ENCODE measurements at places on chromosomes 13 and 19.

DNA sequence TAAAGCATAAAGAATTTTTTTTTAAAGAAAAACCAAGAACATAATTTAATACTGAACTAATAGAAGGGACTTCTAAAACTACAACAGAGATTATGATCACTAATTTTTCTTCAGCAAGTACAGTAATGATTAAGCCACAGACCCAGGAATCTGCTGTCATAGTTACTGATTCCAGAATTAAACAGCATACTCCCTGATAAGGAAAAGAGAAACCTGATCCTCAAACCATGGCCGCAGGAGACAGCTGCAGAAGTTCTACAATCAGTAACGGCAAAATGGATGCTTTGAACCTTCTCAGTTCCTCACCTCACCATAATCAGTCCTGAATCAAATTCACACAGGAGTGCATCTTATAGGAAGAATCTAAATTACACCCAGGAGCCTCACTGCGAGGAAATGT is 939.0 kb upstream of the SLITRK1 start:
- no peak for DNase-seq

- DNase-seq, result peak; percentile 59
These were observed 1.4 kb downstream of the PARP4 start for GRCh38 chr13:24511019-24511815.

GRCh38 chr19:55674459-55674840 is 576 bp upstream of the EPN1 start:
- DNase-seq, result no peak

DNA sequence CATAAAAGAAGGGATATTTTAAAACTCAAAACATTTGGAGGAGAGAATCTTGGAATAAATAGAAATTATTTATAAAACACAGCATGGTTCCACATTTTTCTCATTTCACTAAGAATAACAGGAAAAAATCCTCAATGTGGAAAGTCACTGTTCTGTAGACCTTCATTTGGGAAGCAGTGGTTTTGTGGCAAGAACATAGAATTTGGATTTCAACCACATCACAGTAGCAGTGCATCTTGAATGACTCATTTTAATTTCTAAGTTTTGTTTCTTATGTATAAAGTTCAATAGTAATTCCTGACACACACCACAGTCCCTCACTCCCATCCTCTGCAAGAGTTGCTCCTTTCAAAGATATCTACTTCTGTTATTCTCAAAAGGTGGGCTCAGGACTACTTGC is 264.0 kb downstream of the ENOX1 start:
- no peak for DNase-seq
